ENCODE measurements at places on chromosomes 16 and 17.

GRCh38 chr17:4176808-4177472, 33.9 kb downstream of the CYB5D2 start:
- no peak for DNase-seq

DNA sequence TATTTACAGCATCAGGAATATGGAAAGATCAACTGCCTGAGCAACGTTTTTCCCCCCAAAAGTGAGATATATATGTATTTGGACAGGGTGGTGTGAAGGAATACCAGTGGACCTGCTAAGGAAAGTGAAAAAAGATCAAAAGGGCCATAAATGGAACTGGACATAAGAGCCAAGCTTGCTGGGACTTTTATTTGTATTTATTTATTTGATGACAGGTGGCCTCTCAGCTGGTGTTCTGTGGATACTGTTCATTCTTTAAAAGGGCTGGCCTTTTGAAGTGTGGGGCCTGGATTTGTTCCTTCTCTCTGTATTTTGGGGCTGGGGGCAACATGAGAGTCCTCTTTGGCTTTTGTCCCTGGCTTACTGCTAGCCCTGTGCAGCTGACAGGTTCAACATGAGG, 306.6 kb upstream of the N4BP1 start:
- no peak for DNase-seq

DNA sequence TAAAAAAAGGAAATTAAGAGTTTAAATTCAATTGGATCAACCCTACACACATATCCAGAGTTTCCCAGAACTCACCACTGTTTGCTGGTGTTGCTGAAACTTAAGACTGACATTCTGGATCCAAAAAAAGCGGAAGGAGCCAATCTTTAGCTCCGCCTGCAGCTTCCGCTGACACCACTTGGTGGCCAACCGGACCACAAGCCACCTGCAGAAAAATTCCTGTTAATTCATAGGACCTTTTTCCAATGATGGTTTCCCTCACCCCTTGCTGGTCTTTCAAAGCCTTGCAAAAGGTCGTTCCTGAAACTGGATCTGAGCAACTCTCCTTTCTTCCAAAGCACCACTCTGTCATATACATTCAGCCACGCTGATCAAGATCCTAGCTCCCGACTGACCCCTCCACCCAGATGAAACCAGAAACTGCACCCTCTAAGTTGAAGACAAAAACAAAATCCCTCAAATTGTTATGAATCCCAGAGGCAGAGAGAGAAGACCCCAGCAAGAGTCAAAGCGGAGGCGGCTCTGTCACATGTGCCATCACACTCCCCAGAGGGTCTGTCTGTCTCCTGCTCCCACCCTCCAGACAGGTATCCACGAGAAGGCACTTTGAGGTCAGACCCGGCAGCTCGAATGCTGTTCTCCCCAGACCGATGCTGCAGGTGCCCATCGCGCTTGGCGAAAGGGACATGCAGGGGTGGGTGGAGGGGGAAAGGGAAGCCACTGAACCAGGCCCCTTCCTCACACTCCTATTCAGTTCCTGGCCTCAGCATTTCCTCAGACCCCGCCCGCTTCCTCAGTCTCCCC, 773 bp downstream of the BLTP2 start:
- DNase-seq: peak; percentile 83

DNA sequence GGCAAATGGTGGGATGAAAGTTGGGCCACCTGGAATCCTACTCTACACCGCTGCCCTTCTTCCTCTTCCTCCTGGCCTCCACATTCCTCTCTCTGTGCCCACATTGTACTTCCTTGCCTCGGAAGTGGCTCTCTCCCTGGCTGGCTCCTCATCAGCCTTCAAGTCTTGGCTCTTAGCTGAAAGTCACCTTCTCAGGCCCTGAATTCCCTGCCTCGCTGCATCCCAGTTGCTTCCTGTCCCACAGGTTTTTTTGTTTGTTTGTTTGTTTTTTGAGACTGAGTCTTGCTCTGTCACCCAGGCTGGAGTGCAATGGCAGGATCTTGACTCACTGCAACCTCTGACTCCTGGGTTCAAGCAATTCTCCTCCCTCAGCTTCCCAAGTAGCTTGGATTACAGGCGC, 2.6 kb upstream of the PAM16 start:
- DNase-seq: no peak

DNA sequence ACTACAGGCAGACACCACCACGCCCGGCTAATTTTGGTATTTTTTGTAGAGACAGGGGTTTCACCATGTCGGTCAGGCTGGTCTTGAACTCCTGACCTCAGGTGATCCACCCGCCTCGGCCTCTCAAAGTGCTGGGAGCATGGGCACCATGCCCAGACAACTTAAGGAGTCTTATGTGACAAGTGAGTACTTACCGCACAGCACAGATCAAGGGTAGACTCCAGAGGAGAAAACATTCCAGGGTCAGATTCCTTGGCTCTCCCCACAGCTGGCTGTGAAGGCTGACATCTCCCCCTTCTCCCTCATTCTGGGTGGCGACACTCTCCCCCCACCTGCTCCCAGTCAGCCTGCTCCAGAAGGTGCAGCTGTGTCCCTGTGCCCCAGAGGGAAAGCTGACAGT, 10.6 kb downstream of the ZSCAN10 start:
- no peak for DNase-seq

DNA sequence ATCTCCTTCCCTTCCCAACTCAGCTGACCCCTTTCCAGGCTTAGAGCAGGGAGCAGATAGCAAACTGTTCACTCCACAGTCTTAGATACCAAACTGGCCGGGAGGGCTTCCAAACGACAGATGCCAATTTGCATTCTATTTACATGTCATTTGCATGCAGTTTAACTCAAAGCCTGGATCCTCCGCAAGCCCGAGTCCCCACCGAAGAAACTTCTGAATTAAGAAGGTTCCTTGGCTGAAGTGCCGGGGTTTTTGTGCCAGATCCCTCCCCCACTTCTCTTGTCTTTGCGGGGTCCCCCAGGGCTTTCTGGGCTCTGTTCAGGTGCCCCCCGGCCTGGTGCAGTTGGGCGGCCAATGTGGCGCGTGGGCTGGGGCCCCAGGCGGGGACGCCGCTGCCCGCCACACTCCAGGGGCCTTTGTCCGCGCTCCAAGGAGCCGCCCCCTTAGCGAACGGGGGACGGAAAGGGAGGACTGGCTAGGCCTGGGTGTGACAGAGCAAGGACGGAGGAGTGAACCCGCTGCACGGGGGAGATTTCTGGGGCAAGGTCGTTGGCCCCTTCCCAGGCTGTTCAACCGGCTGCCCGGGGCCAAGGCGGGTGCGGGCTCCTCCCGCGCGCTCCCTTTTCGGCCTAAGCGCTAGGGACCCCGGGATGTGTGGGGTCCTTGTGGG, 1.2 kb downstream of the GPRC5B start:
- DNase-seq: peak; percentile 16

DNA sequence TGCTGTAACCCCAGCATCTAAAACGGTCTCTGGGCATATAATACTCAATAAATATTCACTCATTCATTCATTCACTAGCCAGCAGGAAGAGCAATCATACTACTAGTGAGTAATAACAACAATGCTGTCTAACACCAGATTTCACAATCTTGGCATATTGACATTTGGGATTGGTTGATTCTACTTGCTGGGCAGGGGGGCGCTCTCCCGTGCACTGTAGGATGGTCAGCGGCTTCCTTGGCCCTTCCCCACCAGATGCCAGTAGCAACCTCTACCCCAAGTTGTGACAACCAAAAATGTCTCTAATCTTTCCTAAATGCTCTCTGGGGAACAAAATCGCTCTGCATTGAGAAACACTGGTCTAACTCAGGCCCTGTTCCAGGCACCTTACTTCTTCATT, 20.7 kb downstream of the WFDC1 start:
- DNase-seq: peak; percentile 41

- no peak for DNase-seq
Observed at GRCh38 chr17:81924557-81925532, 2.7 kb downstream of the MAFG start.

- no peak for DNase-seq
Observed at GRCh38 chr17:42233994-42234393, 39.7 kb upstream of the GHDC start.

GRCh38 chr16:1057252-1057932, 15.2 kb upstream of the SSTR5 start:
- peak; percentile 43 for DNase-seq

GRCh38 chr17:78998311-78999055, 11.1 kb downstream of the CANT1 start:
- DNase-seq: peak; percentile 13

DNA sequence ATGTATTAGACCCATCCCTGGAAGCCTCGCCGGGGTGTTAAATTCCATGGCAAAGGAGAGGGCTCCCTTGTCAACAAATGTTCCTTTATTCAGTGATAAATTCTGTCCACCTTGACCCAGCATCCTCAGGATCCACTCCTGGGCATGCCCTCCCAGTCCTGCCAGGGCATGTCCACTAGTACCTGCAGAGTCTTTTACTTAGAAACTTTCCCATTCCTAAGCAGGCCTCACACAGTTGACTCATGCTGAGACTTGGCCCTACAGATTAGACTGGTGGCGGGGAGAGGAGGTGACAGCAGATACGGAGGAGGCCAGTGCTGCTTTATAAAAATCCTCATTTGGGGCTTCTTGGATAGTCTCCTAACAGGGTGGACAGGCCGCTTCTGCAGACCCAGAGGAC, 88.8 kb downstream of the CYLD start:
- DNase-seq: no peak

DNA sequence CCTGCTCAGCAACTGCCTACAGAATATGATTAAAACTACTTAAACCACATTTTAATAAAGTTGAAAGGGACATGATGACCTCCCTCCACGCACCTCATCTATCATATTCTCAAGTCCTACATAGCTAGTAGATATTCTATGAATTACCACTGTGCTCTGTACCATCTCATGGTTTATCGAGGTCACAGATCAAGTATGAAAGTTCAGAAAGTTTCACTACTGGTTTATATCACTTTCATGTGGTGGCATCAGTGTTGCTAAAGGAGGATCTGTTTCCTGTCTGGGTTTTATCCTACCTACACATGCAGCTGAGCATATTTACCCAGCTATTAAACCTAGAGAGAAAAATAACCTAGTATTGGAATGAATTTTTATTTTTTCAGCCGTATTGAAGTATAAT, 214.9 kb upstream of the MON1B start:
- no peak for DNase-seq

GRCh38 chr16:66188917-66189725, 177.4 kb upstream of the CDH5 start:
- DNase-seq: no peak

- DNase-seq: peak; percentile 40
Observed at GRCh38 chr17:39960524-39961041, 2.2 kb upstream of the GSDMA start.

- DNase-seq: peak; percentile 37
Observed at GRCh38 chr16:4142268-4142667, 26.0 kb upstream of the ADCY9 start.

GRCh38 chr17:73851921-73852320, 207.7 kb upstream of the SDK2 start:
- no peak for DNase-seq

DNA sequence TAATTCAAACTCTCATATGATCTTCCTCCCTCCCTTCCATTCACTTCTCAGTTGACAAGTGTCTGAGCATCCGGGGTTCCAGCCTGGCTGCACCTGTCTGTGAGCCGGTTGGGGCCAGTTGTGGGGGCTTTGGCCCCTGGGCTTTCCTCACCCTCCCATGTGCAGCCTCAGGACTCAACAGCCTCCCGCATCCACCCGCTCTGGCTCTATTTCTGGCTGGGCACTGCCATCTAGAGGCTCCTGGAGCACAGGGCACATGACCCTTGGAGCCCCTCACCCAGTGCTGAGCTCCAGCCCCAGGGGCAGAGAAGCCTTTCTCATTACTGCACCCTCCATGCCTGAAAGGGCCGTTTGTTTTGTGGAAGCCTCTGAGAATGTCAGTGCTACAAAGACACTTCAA, 43.3 kb downstream of the HAPSTR1 start:
- peak; percentile 62 for DNase-seq

GRCh38 chr16:73872856-73873255, 423.8 kb upstream of the PSMD7 start:
- no peak for DNase-seq

DNA sequence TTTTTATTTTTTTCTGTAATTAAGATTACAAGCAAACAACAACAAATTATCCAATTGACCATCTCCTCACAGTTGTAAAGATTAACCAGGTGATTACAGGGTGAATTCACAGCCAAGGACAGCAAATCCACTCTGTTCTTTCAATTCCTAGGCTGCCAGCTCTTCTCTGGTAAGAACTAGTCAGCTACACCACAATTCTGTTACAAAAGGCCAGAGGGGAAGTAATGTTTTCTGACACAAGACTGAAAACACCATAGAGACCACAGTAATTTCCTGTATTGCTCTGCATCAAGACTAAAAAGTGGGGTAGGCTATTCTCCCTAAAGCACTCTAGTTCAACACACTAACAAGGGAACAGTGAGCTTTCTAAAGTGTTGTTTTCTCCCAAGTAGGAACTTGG, 10.6 kb downstream of the CA10 start:
- DNase-seq: no peak

DNA sequence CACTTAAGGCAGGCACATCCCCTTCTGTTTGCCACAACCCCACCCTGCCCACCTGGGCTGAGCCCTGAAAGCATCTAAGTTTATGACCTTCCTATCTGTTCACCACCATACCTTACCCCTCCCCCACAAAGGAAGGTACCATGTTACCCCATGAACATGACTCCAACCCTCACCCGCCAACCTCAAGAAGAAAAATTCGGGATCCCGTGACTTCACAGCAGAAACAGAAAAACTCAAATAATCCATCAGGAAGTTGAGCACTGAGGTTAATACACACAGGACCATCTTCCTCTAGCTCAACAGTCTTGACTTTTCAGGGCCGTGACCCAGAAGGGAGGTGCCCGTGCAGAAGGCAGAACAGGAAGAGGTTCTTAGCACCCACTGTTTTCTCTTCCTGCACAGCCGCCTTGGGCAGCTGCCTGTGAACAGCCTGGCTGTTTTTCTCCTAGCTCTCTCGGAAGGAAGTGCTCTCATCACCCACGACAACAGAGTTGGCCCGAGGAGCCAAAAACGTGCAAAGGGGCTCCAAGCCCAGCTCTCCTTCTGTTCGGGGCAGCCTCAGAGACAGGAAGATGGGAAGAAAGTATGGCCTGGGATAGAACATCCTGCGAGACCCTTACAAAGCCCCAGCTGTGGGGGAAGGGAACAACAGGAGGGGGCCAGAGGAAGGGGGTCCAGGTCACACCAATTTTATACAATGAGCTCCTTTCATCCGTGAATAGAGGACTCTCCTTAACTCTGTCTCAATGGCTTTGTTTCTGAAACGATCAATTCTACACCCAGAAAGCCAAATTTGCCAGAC, 101.1 kb downstream of the XYLT1 start:
- DNase-seq: no peak

DNA sequence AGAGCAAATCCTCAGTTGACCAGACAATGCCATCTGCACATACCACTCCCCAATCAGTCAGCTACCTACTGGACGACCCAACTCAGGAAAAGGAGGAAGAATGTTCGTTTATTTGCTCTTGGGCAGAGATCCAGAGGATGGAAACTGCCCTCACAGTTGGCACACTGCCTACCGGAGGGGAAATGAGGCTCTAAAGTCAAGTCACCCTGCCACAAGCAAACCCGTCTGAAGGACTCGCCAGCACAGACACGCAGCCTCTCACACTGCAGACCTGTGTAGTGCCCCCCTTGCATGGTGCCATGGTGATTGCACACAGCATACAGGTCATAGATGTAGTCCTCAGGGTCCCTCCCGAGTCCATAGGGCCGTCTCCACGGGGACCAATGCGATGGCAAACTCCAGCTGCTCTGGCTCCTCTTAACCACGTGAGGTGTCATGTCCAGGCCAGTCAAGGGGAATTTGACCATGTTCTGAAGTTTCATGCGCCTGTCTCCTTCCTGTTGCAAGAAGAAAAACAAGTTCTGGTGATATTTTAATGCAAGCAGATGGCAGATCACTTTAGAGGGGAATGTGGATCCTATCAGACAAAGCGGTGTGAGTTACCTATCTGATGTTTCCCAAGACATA, 69.5 kb downstream of the USP31 start:
- DNase-seq: no peak
